Dermis microvascular lymphatic vessel endothelial cell (primary cell): ENCODE measurements at places on chromosomes 13 and 19. TPM values are rescaled to one million over a fixed set of nuclear protein-coding genes. Genes with fewer than 3 reads are reported as not detected.

ZNF677 gene
- total RNA-seq: 10.3 and 12.6 TPM in 2 replicates

IGFL3 gene
- total RNA-seq: not detected in 2 replicates

LGI4 gene
- not detected in 2 replicates for total RNA-seq

VSTM2B gene
- not detected in 2 replicates for total RNA-seq

WDR62 gene
- 1.8 and 2.7 TPM in 2 replicates for total RNA-seq

ZNF264 gene
- total RNA-seq: 11.4 and 23.1 TPM in 2 replicates

IGLON5 gene
- total RNA-seq: not detected in 2 replicates

DNA sequence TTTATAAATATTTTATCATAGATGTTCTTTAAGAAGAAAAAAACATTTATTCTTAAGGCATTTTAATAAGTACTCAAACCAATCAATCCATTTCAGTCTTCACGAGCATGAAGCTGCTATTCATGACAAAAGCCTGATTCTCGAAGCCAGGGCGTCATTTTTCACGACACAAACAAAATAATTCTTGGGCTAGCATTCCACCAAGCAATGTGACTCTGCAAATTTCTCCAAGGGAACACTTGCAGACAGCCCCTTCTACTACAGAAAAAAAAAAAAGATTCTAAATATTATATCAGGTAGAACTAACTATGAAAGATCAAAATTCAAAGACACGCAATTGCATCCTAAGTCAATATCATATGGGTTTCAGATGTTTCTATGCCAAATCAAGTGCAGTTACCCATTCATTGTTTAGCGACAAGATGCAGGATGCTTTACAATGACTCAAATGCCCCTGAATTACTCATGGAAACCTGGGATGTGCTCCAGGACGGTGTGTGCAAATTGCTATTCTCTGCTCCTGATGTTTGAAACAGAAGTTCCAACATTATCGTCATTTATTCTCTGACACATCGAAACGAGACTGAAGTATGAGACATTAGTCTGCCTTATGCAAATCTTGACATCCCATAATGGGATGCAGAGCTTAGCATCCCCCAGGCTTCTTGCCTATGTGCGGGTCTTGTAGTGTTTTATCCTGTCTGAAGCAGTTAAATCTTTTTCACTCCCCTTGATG is 517.7 kb downstream of the MYO16 start:
- DNase-seq: peak; percentile 62

- DNase-seq: no peak
Measured at GRCh38 chr19:3320354-3320670, 46.1 kb upstream of the NFIC start.

GRCh38 chr13:69793783-69794453 is 313.7 kb upstream of the ATXN8OS start:
- DNase-seq: no peak

DNA sequence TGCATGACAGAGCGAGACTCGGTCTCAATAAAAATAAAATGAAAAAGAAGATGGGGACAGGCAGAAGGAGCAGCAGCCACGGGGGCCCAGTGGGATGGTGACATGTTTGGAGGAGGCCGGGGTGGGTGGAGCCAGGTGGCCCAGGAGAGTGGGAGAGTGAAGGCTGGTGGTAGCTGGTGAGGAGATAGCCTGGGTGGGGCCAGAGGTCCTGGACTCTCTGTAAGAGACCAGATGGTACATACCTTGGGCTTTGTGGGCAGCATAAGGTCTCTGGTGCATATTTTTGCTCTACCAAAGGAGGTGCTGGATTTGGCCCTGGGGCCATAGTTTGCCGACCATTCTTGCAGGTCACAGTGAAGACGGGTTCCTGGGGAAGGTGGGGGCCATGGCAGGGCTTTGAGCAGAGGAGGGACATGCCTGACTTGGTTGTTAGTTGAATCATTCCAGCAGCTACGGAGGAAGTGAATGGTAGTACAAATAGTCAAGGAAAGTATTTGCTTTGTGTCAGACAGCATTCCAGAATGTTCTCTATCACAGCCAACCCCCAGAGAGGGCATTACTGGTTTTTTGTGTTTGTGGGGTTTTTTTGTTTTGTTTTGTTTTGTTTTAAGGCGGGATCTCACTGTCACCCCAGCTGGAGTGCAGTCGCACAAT is 69.1 kb downstream of the ARHGEF18 start:
- no peak for DNase-seq

- DNase-seq: no peak
Measured at GRCh38 chr19:16325641-16326400, 1.2 kb downstream of the KLF2 start.

DNA sequence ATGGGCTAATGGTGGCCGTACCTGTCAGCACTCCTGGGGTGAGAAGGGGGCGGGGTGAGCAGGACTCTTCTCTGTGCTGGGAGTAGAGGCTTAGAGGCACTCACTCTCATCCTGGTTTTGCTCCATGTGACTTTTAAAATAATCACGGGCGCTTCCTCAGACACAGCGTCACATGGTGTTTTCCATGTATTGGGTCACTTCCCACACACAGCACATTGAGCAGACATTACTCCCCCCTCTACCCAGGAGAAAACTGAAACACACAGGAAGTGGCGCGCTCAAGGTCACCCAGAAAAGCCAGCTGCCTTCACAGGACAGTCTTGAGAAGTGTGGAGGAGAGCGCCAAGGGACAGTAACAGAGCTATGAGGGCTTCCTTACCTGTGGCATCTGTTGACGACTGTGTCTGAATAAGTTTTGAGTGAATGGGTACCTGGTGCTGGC is 23.2 kb downstream of the SPATA13 start:
- no peak for DNase-seq

- DNase-seq: no peak
Measured at GRCh38 chr19:33472691-33473652, 48.6 kb downstream of the PEPD start.

- DNase-seq: no peak
Measured at GRCh38 chr19:55777528-55777927, 8.6 kb downstream of the RFPL4AL1 start.

GRCh38 chr13:39766464-39767158 is 111.1 kb downstream of the COG6 start:
- no peak for DNase-seq

GRCh38 chr13:32040052-32040642 is 8.6 kb downstream of the FRY start:
- DNase-seq: no peak

- DNase-seq: no peak
Measured at GRCh38 chr19:7263521-7263920, 30.7 kb downstream of the INSR start.

DNA sequence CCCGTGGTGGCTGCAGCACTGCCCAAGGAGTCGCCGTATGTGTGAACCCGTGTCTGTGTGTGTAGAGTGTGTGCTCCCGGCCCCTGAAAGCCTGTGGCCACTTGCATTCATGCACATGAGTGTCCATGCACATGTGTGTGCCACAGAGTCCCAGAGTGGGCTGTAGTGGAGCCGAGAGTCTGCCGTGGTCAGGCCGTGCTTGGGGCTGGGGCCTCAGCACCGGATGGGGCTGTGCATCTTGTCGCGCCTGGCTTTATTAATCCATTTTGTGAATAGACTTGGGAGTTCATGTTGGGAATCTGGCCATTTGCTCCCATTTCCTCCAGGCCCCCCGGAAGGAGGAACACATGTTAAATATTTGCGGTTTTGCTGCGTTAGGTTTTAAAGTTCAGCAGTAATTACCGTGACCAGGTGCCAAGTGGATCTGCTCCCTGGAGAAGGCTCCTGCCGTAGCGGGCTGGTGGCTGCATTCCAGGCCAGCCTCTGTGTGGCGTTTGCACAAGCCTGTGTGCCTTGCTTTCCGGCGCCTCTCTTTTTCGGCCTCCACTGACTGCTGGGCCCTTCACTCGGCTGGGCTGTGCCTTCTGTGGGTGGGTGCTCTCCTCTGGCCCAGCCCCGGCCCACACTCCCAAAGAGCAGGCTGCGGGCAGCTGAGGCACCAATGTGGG is 69.2 kb upstream of the KCTD15 start:
- no peak for DNase-seq
